Ammon's horn (tissue), 1 donor: ENCODE measurements at places on chromosomes 2 and 18.

- no peak for DNase-seq
Observed at GRCh38 chr2:149651229-149651628, 63.7 kb upstream of the MMADHC start.

- DNase-seq: no peak
Observed at GRCh38 chr18:64405161-64405560, 256.3 kb upstream of the LINC00305 start.

DNA sequence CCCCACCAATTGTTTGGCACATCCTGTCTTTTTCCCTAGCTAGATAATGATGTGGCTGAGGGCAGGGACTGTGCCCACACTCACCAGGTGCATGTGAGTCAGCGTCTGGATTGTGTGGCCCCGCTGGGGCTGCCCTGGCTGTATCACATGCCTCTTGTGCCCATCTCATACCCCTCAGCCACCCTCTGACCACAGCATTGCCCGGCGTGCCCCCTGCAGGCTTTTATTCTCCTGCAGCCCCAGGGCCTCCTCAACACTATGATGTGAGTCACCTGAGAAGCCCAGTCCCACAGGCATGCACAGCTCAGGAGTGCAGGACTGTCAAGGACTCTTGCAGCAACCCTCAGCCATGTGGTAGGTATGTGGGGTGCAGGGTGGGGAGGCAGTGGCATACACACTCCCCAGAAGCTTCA is 14.8 kb upstream of the STEAP3 start:
- no peak for DNase-seq

DNA sequence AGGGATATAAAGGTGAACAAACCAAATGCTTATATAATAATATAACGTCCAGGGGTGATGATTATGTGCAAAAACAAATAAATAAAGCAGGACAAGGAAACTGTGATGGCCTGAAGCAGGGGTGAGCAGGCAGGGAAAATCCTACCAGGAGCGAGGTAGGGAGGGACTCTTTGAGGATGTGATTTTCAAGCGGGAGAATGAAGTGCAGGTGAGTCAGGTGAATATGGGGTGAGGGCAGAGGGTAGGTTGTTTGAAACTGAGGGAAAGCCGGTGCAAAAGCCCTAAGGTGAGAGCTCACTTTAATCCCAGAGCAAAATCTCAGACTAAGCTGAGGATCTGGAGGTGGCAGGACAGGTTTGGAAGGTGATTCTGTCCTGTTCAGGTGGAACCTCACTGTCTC is 40.7 kb downstream of the CYP26B1 start:
- no peak for DNase-seq

DNA sequence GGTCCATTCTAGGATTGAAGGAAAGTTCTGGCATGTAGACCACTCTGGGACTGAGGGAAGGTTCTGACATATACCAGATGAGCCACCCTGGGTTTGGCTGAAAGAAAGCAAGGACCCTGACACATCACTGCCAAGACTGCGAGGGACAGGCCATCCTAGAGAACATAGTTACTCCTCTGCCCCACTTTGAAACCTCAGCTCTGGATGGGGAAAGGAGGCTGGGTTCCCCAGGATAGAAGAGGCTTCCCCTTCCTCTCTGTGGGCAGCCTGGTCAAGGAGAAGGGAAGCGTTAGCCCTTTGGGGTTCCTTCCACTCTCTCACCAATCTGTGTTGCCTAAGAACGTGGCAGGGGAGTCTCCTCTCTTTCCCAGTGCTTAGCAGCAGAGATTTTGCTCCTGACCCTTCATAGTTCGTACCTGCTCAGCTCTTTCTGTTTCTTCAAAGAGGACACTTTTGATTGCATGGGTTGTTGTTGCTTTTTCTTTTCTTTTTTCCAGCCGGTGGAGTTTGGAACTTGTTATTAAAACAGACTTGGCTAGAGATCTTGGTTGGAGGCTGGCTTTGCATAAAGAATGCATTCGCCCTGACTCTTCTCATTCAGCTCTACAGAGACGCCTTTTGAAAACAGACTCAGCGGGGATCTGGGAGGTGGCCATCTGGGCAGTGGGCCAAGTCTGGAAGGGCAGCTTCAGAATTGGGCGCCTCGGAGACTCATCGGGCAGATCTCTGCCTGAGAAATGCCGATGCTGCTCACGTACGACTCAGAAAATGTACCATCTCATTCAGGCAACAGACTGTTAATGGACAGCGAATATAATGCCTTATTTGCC is 166.1 kb downstream of the CLIP4 start:
- peak; percentile 90 for DNase-seq

DNA sequence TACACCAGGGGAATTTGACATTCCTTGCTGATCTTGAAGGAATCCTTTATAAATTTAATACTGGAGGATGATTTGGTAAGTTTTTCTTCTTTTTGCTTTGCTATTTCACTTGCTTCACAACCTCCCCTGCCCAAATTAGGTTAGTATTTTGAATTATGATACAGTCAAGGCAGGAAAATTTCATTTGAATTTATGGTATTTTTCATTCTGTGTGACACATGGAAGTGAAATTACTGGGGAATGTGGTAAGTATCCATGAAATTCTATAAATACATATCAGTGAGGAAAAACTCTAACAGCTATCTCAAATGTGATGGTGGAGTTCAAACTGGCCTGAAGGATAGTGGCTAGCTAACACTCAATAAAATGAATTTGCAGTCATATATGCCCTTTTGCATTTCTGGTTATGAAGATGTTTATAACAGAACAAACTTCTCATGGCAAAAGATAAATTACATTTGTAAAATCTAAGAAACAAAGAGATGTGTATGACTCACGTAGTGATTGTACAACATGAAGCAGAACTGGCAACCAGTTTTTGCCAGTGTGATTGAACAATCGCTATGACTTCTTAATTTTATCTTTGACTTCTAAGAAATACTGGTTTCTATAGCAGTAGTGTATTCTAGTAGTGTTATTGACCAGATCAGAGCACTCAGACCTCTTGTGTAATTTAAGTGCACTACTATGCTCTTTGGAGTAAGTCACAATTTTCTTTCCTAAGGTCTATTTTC is 152.6 kb downstream of the IKZF2 start:
- DNase-seq: no peak

- no peak for DNase-seq
Observed at GRCh38 chr2:33788044-33788443, 188.9 kb upstream of the FAM98A start.

- no peak for DNase-seq
Observed at GRCh38 chr2:19021721-19022120, 336.7 kb downstream of the OSR1 start.

DNA sequence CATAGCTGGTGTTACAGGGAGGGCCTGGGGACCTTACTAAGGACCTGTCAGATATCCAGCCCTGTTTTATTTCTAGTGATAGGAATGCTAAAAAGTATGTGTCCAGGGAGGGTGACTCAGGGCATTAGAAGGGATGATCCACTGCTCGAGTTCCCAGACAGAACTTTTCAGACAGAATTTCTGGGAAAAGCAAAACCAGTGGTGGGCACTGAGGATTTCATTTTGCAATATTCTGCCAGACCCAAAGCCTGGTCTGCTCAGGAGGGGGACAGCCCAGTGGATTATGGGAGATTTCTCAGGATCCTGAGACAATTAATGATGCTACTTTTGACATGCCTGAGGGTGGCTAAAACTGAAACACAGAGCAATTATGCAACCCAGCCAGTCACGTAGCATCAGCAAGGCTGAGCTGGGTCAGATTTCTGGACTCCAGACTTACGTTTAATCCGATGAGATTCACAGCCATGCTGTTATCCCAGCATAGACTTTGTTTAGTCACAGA is 4.7 kb upstream of the KCNE4 start:
- DNase-seq: no peak

GRCh38 chr18:66708646-66709045 is 104.8 kb upstream of the CDH19 start:
- DNase-seq: no peak

DNA sequence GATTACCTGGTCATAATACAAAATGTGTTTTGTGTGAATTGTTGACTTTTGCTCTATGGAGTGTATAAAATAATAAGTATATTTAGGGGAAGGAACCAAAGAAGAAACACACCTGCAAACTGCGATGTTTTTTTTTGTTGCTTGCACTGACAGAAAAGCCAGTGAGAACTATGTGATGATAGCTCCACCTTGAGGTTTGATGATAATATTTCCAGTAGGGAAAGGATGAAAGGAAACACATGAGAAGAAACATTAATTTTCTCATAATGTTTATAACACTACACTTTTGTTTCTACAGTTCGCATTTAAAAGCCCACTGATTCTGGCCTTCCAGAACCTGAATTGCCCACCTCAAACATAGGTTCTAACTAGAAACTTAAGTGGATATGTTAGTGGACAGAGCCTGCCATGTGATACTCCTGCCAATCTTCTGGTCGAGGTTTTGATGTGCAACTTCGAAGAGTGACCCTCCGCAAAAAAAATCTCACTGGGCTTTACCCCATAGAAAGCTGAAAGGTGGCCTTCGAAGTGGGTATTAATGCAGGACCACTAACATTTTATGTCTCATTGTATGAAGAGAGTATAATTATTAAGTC is 476.4 kb upstream of the SPHKAP start:
- DNase-seq: peak; percentile 60
